ENCODE measurements at places on chromosomes 13 and 19.

- no peak for DNase-seq
These were observed 8.9 kb downstream of the ATG4D start for GRCh38 chr19:10552510-10553053.

DNA sequence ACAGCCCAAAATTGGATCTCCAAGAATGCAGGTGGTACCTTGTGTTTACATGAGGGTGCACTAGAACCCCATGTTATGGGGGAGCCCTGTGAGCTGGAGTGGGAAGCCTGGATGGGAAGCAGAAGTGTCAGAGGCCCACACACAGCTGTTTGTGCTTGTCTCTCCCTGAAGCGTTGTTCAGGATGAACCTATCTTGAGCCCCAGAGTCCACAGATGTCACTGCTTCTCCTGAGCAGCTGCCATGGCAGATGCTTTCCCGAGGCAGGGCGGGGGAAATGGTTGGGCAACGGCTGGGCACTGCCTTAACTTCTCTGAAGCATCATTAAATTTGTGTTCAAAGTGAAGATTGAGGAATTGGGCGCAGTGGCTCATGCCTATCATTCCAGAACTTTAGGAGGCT lies 17.1 kb upstream of the CHST8 start:
- DNase-seq: no peak

- DNase-seq: peak; percentile 5
These were observed 3.5 kb downstream of the LGALS7B start for GRCh38 chr19:38792250-38793111.

DNA sequence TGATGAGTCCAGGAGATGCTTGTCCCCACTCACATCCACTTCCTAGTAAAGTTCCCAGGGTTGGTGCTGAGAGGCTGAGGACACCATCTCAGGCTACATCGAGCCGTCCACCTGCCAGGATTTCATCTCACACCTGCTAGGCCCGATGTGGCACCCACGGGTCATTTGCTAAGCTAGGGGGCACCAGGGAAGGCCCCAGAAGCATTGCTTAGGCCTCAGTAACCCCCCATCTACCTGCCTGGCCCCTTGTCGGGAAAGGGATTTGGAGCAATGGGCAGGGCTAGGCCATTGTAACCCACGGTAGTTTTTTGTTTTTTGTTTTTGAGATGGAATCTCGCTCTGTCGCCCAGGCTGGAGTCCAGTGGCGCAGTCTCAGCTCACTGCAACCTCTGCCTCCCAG lies 51.8 kb downstream of the F2RL3 start:
- DNase-seq: no peak

DNA sequence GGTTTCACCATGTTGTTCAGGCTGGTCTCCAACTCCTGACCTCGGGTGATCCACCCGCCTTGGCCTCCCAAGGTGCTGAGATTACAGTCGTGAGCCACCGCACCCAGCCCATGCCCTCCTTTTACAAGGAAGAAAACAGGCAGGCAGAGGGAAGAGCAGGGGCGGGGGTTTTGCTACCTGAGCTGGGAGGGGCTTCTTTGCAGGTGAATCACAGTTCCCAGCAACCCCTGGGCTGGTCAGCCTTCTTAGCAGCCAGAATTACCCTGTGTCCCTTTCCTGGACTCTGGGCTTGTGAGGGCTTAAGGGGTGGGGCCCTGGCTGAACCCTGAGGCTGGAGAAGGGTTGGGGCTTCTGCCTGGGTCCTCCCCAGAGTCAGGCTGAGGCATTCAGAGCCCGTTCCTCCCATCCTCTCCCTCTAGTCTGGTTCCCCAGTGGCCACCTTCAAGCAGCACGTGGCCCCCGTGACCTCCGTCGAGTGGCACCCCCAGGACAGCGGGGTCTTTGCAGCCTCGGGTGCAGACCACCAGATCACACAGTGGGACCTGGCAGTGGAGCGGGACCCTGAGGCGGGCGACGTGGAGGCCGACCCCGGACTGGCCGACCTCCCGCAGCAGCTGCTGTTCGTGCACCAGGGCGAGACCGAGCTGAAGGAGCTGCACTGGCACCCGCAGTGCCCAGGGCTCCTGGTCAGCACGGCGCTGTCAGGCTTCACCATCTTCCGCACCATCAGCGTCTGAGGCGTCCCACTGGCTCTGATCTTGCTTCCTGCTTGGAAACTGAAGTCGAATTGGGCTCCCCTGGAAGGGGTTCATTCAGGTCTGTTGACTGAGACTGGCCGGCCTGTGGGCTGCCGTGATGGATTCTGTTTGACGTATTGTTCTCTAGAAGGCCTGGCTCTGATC lies 2.8 kb upstream of the KCNJ14 start:
- no peak for DNase-seq

GRCh38 chr19:15118248-15118647 lies 11.0 kb downstream of the SYDE1 start:
- DNase-seq: no peak

DNA sequence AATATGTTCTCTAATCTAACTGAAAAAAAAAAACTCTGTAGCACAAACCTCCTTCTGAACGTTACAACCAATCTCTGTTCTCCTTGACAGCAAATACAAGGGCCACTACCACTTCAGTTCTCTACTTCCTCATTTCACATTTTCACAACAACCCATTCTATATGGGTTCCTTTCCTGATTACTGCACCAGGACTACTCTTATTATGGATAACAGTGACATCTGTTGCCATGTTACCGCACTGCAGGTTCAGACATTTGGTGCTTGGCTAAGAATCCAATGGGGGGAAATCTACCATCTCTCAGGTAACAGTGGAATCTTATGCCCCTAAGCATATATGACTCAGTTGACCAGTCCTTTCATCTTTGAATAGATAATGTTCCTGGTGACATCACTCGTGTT lies 11.6 kb upstream of the FPR3 start:
- DNase-seq: no peak

DNA sequence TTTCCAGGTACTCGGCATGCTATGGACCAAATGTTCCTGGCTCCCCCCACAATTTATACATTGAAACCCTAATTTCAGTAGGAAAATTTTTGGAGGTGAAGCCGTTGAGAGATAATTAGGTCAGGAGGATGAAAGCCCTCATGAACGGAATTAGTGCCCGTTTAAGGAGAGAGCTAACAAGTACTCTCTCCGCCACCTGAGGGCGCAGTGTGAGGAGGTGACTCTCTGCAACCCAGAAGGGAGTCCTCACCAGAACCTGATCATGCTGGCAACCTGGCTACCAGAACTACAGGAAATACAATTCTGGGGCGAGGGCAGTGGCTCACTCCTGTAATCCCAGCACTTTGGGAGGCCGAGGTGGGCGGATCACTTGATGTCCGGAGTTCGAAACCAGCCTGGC lies 397.8 kb downstream of the SLITRK5 start:
- no peak for DNase-seq

GRCh38 chr13:35720690-35721554 lies 244.4 kb upstream of the MAB21L1 start:
- no peak for DNase-seq
